ENCODE measurements at places on chromosomes 16 and 17.

DNA sequence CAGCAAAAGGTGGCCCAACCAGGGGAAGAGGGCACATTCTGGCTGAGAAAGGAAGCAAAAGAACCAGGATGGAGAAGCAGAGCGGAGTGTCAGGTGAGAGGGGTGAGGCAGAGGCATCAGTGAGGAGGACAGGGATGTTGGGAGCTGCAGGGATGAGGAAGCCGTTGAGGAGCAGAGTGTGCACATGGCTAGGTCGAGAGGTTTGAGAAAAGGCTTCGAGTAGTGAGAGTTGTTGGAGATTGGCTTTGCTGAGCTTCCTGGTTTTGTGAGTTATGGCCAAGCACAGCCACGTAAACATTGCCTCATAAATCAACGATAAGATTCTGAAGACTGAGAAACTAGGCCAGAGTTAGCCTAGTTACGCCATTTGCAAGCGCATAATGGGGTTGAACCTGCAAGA lies 26.9 kb downstream of the DNAH2 start:
- DNase-seq, result no peak

DNA sequence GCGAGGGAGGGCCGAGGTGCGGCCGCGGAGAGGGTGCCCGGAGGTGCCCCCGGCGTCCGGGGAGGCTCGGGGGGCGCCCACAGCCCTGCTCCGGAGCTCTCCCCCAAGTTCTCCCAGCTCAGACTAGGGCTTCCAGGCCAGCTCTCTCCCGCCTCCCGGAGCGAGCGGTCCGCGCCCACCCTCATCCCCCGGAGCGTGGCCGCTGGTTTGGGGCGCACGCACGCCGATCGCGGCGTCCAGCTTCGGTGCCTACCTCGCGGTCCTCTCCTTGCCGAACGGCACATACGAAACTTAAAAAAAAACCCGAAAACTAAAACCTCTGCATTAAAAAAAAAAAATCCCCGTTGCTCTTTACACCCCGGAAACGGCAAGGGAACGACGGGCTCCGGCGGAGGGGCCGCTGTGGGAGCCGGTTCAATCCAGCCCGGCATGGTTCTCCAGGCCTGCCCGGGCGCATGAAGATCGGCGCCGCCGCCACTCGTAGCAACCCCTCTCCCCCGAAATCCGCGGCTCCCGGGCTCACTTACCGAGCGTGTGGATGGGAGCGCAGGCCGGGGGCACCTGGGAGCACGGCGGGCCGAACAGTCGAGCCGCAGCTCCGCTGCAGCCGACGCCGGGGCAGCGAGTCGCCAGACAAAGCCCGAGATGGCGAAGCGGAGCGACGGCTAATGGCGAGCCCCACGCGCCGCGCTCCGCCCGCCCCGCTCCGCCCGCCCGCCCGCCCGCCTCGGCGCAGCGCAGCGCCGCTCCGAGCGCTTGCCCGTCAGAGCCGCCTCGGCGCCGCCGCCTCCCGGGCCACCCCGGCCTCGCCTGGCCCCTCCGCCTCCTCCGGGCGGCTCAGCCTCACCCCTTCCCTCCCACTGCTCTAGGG lies 973 bp upstream of the UBTF start:
- DNase-seq, result no peak

GRCh38 chr16:80337786-80338185 lies 203.0 kb upstream of the DYNLRB2 start:
- DNase-seq, result no peak

DNA sequence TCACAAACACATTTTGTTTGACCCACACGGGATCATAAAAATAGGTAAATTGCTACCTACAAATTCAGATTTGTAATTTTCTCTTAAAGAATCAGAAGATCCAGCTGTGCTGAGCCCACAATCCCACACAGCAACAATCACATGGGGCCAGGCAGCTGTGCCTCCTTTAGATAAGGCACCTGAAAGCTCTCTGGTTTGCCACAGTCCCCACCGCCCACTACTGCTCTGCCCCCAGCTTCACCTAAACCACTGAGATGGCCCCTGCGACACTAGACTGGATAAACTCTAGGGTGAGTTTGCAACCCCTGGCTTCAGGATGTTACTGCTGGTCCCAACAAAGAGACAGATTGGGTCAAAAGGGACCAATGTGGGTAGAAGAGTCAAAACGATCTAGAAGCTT lies 96.8 kb downstream of the GSG1L start:
- no peak for DNase-seq

DNA sequence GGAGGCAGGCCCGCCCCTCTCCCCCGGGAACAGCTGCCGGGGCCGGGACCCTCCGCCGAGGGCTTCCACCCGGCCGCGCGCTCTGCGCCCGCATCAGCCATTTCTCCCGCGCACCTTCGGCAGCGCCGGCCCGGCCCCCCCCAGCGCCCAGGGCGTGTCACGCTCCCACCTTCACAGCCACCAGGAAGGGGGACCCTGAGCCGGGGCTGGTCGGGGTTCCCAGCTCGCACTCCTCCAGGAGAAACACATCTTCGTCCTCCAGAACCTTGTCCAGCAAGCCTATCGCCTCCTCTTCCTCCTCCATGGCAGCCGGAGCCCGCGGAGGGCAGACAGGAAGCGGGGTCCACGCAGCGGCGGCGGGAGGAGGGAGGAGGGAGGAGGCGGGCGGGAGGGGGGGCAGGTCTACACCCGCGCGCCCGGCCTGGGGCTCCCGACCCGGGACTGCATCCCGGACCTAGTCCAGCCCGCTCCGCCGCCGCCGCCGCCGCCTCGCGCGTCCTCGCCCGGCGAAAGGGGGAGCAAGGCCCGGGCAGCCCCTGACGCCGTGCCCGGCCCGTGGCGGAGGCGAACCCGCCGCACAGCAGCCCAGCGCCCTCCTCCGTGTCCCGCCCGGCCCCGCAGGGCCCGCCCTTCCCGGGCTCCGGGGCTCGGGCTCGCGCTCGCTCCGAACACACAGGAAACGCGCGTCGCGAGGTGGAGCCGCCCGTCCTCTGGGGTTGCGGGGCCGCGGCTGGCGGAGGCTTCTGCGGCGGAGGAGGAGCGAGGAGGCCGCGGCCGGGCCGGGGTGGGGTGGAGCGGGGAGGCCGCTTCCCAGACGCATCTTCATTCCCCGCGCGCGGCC lies 70.8 kb downstream of the ABR start:
- peak; percentile 34 for DNase-seq

GRCh38 chr16:11743308-11744074 lies 834 bp upstream of the TXNDC11 start:
- DNase-seq, result peak; percentile 4

- no peak for DNase-seq
Measured at GRCh38 chr16:21235199-21235585, 1.7 kb downstream of the ANKS4B start.

DNA sequence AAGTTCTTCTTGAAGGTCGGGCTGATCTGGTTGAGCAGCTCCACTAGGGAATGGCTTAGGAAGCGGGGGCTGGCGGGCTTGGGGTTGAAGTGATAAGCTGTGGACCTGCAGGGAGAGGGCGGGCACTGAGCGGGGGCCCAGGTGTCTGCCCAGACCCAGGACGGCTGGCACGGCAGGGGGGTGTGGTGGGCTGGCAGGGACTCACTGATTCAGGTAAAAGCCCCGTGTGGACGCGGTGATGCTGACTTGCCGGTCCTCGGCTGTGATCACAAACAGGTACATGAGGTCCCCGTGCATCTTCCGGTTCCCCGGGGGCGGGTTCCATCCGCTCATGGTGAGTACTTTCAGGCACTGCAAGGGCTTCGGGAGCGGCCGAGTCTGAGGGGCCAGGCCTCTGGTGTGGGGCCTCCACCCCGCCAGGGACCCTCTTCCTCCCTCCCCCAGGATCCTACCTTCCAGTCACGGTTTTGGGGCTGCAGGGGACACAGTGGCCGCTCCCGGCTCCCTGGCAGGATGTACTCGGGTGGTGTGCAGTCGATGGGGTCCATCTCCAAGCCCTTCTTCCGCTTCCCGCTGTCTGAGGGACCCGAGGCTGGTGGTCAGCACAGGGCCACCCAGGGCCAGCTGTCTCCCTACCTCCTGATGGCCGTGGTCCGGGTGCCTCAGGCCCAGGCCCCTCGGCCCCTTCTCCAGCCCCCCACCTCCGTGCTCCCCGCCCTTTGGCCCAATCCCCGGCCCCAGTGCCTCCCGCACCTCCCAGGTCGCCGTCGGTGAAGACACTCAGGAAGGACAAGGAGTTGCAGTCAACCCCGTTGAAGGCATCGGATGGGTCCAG lies 10.2 kb downstream of the CLUH start:
- DNase-seq, result no peak
